ENCODE measurements at places on chromosomes 3 and 15.
A peak's percentile ranks its signal among the peaks of the same experiment; 100 is the strongest.

DNA sequence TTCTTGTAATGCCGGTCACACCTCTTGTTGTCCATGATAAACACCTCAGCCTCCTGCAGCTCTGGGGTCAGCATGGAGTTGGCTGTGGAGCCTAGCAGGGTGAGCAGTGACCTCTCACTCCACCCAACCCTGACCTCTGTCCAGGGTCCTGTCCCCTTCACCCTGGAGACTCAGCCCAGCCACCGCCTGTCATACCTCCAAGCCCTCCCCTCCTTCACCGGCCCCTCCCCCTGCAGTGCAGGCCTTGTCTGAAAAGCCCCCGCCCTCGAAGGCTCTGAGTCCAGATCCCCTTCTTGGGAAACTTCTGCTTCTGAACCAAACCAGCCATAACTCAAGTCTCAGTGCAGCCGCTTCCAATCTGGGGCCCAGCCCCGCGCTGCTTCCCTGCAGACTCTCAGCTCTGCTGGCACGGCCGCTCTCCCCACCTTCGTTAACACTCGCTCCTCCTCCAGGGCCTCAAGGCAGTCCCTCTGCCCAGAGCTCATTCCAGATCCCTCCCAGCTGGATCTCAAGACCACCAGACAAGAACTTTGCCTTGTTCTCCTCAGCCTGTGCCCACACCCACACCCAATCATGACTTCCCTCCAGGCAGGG, 25.4 kb upstream of the PRSS50 start:
- no peak for DNase-seq

DNA sequence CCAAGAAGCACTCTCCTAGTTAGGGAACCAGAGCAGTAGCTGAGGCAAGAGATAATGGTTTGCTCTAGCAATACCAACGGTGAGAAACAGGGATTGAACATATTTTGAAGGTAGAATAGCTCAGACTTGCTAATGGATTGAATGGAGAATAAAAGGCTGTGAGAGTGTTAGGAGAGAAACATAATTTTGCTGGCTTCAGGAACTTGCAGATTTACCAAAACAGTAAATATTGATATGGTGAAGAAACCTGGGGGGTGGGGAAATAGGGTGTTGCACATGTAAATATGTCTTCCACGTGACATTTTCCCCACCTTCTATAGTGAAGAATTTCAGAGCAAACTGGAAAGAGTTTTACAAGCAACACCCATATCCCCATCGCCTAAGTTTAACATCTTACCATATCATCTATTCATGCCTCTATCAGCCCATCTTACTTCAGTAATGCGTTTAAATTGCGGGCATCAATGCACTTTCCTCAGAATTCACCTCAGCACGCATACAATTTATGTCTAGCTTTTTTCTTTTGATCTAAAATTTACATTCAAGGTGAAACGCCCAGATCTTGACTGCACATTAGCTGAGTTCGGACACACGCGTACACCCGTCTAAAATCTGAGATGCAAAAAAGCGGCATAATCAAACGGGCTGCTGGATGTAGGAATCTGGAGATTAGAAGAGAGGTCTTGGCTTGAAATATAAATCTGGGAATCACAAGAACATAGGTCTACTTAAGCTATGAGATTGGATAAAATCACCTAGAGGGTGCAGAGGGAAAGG, 891 bp upstream of the NR1D2 start:
- DNase-seq = no peak

- no peak for DNase-seq
Observed at GRCh38 chr15:98946301-98947255, 61.0 kb downstream of the PGPEP1L start.

- DNase-seq = no peak
Observed at GRCh38 chr3:84742915-84743425, 215.8 kb upstream of the CADM2 start.

DNA sequence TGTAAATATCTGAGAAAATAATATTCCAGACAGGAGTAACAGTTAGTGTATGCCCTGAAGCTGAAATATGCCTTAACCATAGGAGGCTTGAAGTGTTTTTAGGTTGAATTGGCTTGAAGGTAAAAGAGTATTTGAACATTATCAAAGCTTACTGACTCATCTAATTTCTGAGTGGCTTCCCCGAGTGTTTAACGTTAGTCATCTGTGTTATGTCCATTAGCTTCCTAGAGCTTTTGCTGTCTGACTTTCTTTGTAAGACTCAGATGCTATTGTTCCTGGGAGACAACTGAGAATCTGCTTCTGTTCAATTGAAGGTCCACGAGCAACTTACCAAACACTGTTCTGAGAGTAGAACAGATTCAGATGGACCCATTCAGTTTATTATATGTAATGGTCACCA, 656.8 kb upstream of the NECTIN3 start:
- DNase-seq = no peak

- no peak for DNase-seq
Observed at GRCh38 chr15:32870240-32871033, 152.6 kb downstream of the GREM1 start.

DNA sequence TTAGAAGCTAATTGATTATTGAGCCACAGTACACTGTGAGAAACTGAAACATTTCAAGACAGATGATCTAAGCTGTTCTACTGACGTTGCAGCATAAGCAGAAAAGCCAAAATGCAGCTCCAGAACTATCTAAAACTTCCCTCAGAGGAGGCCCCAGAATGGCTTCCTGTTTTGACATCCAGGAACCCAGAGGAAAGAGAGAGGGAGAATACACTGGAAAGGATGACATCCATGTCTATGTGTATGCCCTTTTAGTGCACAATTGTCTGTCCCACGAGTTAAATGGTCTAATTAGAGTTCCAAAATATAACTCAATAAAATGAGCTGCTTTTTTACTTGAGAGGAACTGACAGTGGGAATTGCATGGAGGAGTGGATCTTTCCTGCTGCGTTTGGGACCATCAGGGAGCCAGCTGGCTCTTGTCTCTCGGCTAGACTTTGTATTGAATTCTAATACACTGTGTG, 688.1 kb downstream of the ZNF385D start:
- DNase-seq = no peak

DNA sequence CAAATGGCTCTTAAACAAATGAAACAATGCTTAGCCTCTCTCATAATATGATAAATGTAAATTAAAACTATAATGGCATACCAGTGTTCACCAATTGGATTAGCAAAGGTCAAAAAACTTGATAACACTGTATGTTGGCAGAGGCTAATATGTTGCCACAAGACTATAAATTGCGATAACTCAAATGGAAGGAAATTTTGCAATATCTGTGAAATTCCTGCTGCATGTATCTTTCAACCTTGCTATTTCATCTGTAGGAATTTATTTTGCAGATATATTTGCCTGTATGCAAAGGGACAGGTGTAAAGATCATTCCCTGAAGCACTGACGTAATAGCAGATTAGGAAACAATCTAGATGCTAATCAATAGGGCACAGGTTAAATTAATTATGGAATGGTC, 191.4 kb upstream of the EIF1B start:
- DNase-seq = no peak

- DNase-seq = no peak
Observed at GRCh38 chr15:56469483-56469882, 4.5 kb upstream of the MNS1 start.

GRCh38 chr3:57815036-57815435, 58.9 kb downstream of the SLMAP start:
- peak; percentile 54 for DNase-seq

DNA sequence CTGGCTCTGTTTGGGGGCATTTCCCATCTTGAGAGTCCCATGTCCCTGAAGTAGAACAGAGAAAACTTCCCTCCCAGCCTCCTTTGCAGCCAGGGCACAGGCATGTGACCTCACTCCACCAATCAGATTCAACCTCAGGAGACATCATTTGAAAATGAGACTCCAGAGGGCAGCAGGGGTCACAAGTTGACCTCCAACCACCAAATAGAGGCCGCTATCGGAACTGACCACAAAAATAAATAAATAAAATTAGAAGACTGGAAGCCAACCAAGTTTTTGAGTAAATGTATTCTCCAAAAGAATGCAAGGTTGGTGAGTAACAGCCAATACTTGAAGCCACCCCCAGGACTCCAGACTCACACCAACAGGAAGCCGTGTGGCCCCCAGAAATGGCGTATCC, 106.5 kb downstream of the CHSY1 start:
- no peak for DNase-seq

- no peak for DNase-seq
Observed at GRCh38 chr15:51816611-51817010, 12.8 kb upstream of the TMOD3 start.

Data from CD4-positive, alpha-beta T cell treated with Interleukin-12 subunit alpha and Interleukin-12 subunit beta, for 1 hour (primary cell).